ENCODE measurements at places on chromosomes 3 and 15.

DNA sequence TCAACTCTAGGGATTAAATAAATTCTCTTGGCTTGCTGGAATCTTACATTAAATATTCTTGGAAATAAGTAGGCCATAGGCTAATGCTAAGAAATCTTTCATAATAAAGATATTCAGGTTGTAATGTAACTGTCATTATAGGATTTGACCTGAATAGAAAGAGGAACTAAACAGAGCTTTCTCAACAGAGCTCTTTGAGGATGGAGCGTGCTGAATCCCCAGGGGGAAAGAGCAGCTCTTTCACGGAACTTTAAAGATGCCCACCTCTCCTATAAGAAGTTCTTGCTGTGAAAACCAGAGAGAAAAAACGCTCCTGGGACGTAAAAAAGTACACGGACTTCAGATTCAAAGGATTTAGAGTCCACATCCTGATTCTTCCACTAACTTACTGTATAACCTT lies 77.9 kb downstream of the NTRK3 start:
- DNase-seq, result no peak

GRCh38 chr15:64699751-64700388 lies 75.5 kb downstream of the RBPMS2 start:
- peak; percentile 56 for DNase-seq

- DNase-seq, result no peak
Measured at GRCh38 chr3:50340147-50340447, 539 bp downstream of the RASSF1 start.

- peak; percentile 35 for DNase-seq
Measured at GRCh38 chr15:85583923-85584390, 203.6 kb downstream of the AKAP13 start.

DNA sequence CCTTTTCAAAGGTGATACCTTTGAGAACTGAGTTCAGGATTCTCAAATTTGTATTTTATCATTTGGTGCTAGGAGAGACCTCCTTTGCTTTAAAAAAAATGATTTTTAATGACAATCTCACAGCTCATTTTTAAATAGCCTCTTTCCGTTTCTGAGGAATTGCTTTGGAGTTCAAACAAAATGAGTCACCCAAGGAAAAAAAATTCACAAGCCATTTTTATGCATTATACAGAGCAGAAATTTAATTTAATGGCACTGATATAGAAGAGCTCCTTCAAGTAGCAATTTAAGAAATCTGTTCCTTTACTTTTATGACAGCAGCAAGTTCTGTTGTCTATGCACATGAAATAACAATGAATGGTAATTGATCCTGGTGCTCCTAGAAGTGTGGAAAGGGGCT lies 337.9 kb upstream of the KCNMB2 start:
- no peak for DNase-seq

DNA sequence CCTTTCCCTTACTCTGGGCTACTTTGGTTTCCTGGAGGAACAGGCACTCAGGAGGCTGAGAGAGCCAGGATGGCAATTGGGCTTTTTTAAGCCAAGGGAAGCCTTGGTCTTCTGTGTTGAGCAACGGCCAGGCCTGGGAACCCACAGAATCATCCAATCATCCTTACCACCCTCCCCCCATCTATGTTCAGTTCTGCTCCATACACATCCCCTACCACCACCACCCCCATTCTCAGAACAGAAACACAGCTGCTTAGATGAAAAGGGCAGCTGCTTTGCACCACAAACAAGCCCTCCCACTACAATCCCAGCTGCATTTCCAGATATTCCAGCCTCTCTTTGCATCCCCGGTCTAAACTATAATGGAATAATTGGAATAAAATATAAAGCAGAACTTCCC lies 21.0 kb downstream of the SEMA5B start:
- DNase-seq, result no peak

- DNase-seq, result no peak
Measured at GRCh38 chr15:75350601-75351361, 3.9 kb downstream of the NEIL1 start.

DNA sequence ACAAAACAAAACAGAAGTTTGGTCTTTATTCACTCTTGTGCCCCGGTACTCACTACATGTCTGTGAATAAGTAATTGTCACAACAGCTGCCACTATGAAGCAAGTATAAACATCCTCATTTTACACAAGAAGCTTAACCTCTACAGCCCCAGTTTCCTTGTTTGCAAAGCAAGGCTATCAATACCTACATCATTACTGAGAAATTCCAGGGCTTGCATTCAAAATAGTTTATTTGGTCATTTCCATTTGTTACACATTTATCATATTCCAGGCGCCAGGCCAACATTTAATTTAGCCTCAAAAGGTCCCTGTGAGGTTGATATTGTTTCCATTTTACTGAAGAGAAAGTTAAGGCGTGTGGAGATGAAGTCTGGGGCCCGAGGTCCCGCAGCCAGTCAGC lies 161.4 kb upstream of the LRTM1 start:
- DNase-seq, result no peak

- no peak for DNase-seq
Measured at GRCh38 chr3:25423780-25424588, 4.1 kb upstream of the RARB start.

GRCh38 chr3:180183346-180183745 lies 146.6 kb upstream of the PEX5L start:
- DNase-seq, result no peak

- DNase-seq, result no peak
Measured at GRCh38 chr3:127551178-127551577, 39.4 kb downstream of the TPRA1 start.

DNA sequence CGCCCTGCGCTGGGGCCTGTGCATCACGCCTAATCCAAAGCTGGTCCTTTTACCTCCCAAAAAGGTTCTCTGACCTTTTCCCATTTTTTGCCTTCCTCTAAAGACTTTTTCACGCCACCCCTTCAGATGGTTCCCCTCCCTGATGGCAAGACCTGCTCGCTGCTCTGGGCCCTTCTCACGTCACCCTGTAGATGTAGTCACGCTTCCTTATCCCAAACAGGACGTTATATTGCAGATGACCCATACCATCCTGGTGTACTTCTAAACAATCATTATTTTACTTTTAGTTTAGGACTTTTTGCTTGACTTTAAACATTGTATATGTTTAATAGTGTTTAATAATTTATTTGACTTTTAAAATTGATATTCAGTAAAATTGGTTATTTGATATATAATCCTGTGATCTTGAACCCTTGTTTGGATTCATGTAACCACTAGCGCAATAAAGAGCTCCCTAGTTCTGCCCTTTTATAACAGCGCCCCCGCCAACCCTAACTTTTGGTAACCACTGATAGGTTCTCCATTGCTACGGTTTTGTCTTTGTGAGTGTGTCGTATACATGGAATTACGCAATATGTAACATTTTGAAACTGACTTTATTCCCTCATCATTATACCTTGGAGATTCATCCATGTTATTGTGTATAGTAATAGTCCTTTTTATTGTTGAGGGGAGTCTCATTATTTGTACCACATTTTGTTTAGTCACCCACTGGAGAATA lies 159.0 kb upstream of the CHRNA7 start:
- no peak for DNase-seq

DNA sequence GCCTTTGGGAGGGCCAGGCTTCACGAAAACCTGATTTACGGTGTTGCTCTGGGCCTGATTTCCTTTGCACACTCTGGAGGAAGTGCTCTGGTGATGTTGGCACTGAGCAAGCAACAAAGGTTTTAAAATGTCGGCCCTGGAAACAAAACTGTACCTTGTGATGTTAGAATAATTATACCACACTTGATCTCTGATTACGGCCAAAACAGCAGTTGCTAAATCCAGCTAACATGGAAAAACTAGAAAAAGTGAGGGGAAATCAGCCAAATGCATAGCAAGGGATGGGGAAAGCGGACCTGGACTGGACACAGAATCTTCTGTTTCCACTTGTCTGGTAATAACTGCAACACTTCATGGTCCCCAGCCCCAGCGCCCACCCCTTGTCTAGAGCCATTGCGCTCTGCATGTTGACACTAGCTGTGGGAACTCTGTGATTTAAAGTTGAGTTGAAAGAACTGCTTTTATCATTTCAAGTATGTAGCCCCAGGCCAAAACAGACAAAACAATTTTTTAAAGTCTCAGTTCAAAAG lies 120.1 kb downstream of the VGLL4 start:
- no peak for DNase-seq

DNA sequence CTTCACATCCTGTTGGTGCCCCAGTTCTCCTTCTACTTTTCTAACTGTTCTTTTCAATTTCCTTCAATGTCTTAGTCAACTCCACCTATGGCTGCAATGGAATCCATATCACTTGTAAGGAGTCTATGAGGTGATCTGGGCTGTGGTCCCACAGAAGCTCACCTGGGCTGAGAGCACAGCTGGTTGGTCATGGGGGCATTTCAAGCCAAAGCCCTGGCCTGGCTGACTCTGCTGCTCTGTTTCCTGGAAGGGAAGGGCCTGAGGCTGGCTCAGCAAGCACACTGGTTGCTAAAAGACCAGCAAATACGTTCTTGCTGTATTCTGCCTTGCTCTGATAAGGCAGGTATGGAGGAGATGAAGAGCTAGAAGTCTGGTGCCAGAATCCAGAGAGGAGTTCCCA lies 29.0 kb downstream of the AMOTL2 start:
- no peak for DNase-seq

DNA sequence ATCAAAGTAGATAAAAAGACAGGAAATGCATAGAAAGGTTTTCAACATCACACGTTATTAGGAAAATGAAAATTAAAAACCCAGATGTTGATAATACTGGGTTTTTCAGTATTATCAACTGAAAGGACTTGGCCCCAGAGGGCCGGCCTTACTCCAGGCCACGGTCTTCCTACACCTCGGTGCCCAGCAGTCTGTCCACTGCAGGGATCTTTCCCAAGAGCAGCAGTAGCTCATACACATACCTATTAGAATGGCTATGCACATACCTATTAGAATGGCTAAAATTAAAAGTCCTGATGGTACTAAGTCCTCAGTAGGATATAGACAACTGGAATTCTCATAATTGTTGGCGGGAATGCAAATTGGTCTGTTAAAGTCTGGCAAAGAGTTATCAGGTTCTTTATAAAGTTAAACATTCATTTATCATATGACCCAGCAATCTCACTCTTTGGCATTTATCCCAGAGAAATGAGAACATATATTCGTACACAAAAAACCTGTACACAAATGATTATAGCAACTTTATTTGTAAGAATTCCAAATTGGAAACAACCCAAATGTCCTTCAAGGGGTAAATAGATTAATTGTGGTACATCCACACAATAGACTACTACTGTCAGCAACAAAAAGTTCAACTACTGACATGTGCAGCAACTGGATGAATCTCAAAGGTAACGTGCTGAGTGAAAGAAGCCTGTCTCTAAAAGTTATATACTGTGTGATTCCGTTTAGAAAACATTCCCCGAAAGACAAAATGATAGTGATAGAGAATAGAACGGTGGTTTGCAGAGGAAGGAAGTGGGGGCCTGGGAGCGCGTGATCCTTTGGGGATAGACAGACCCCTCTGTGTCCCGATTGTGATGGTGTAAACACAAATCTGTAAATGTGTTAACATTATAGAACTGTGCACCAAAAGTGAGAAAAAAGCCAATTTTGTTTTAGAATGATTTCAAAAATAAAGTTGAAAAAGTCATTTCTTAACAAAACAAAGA lies 62.3 kb downstream of the MCTP2 start:
- DNase-seq, result no peak

GRCh38 chr3:155747286-155747945 lies 2.5 kb upstream of the PLCH1 start:
- DNase-seq, result no peak

DNA sequence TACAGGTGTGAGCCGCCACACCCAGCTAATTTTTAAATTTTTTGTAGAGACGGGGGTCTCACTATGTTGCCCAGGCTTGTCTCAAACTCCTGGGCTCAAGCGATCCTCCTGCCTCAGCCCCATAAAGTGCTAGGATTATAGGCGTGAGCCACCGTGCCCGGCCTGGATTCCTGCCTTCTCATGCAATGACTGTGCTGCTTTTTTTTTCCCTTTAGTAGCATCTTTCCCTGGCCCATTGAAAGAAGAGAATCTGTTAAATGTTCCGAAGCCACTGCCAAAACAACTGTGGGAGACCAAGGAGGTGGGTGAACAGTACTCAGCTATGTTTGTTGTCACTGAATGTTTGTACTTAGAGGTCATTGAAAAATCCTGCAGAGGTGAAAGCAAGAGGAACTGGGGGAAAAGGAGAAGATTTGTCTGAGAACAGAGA lies 88.0 kb downstream of the CRTC3 start:
- DNase-seq, result peak; percentile 42

DNA sequence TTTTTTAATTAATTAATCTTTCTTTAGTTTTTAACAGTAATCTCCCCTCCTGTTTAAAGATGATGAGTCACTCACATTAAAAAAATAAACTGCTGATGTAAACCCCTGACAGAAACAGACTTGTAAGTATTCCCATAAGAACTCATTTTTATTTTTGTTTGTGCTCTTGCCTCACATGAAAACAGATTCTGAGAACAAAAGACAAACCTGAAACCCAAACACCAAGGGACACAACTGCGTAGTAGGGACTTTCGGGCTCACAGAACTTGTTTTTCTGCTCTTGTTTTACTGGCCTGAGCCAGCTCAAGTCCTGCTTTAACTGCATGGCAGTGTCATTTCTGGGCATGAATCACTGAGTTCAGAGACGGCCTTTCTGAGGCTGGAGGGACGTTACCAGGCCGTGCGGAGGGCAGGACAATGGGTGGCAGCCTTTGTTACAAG lies 600.8 kb downstream of the FOXP1 start:
- DNase-seq, result peak; percentile 69

- DNase-seq, result peak; percentile 22
Measured at GRCh38 chr15:52082197-52083036, 30.2 kb downstream of the BCL2L10 start.

DNA sequence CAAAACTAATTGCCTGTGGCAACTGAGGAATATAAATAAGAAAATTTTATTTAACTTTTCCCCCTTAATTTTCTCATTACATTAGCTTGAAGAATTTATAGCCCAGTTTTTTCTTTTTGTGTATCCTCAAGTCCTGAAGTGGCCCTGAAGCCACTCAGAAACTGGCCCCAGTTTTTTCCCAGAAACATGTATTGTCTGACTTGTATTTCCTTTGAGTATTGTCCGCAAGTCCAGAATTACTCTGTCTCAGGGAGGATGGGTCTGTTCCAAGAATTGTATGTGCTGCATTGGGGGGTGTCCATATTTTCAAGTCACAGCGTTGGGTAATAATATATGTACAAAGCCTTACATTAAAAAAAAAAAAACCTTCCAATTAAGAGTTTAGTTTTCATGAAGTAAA lies 149.7 kb upstream of the IL12A start:
- no peak for DNase-seq

GRCh38 chr3:117322866-117323265 lies 613.3 kb downstream of the TUSC7 start:
- no peak for DNase-seq

DNA sequence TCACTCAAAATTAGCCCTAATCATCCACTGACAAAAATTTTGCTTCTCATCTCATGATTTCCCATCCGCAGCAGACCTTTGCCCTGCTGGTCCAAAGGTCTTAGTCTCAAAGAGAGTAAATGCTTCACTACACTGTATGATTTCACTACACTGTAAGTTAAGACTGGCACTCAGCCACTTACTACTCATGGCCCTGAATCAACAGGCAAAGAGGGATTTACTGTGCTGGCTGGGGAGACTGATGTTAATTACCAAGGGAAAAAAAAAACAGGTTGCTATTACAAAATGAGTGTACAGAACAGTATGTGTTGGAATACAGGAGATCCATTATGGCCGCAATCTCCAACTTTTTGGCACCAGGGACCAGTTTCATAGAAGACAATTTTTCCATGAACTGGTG lies 214.8 kb downstream of the ZMAT3 start:
- no peak for DNase-seq
